ENCODE measurements at places on chromosomes 5 and 9. TPM values are rescaled to one million over a fixed set of nuclear protein-coding genes. Genes with fewer than 3 reads are reported as not detected.

P4HA2 gene
- 16.5 TPM for total RNA-seq

LOX gene
- total RNA-seq: 0.73 TPM

GARIN3 gene
- total RNA-seq: not detected

TLX3 gene
- total RNA-seq: not detected

IFNA21 gene
- not detected for total RNA-seq

SPATA31D1 gene
- total RNA-seq: not detected

SLC6A7 gene
- not detected for total RNA-seq

TMEM215 gene
- total RNA-seq: not detected

C1QTNF2 gene
- total RNA-seq: not detected

- H3K27me3 ChIP-seq: no peaks in the 10 kb centered on the region
- H3K4me1 ChIP-seq: no peaks in the 10 kb centered on the region
- no peak for DNase-seq
- no peak overlapping the region for H3K27ac ChIP-seq
- no peak overlapping the region for H3K4me3 ChIP-seq
- H3K36me3 ChIP-seq: no peaks in the 10 kb centered on the region
Measured at GRCh38 chr5:145739843-145740242, 95.3 kb downstream of the PRELID2 start.

- H3K36me3 ChIP-seq: no peaks in the 10 kb centered on the region
- H3K27ac ChIP-seq: no peak overlapping the region
- H3K4me3 ChIP-seq: no peak overlapping the region
Measured at GRCh38 chr5:139134906-139135305, 63.3 kb downstream of the SIL1 start.

GRCh38 chr9:6712041-6712440, 45.7 kb upstream of the KDM4C start:
- no peak overlapping the region for H3K27ac ChIP-seq
- H3K4me3 ChIP-seq: no peak overlapping the region
- no peaks in the 10 kb centered on the region for H3K27me3 ChIP-seq
- H3K4me1 ChIP-seq: peaks cover 29% of the 10 kb centered on the region
- H3K36me3 ChIP-seq: no peaks in the 10 kb centered on the region

DNA sequence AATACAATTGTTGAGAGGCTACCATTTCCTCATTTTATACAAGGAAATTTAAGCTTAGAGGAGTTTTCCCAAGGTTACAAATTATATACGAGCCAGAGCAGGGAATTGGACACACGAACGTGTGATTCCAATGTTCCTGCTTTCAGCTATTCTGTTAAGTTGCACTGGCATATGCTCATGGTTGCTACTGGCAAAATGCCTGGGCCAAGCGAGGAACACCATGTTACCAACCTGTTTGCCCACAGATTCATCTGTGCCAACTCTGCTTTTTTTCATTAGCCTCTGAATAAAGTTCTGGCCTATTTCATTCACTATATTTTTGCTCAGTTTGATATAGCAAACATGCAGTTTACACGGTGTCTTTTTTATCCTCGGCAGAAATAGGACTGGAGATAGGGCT, 5.1 kb upstream of the C5orf46 start:
- H3K36me3 ChIP-seq: no peaks in the 10 kb centered on the region
- no peaks in the 10 kb centered on the region for H3K4me1 ChIP-seq
- H3K4me3 ChIP-seq: no peak overlapping the region
- H3K27ac ChIP-seq: no peak overlapping the region

DNA sequence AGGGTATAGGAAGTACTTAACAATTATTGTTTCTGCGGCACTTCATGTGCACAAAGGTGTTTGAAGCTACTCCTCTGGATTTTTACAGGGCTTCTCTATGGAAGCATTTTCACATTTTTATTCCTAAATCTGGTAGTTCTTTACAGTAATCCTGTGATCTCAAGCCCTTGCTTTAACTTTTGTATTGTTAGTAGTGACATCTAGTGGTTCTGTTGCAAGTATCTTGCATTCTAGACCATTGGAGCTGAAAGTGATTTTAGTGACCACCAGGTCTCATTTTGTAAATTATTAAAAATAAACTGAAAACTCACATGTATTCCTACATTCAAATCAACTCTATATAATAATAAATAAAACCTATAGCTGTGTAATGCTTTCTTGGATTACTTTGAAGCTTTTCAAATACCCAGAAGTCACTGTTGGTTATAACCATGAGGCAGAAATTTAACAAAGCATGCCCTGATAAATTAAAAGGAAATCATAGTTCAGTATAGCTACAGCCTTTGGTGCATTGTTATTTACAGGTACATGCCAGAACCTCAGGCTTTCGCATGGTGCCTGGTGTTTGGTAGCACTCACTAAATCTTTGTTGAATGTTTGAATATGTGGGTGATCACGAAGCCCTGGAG, 18.9 kb downstream of the RPS23 start:
- no peaks in the 10 kb centered on the region for H3K36me3 ChIP-seq
- no peaks in the 10 kb centered on the region for H3K27me3 ChIP-seq
- H3K4me3 ChIP-seq: no peak overlapping the region
- no peaks in the 10 kb centered on the region for H3K4me1 ChIP-seq

- no peak overlapping the region for H3K27ac ChIP-seq
- H3K36me3 ChIP-seq: no peaks in the 10 kb centered on the region
- no peak overlapping the region for H3K4me3 ChIP-seq
- no peak for DNase-seq
- no peaks in the 10 kb centered on the region for H3K4me1 ChIP-seq
Measured at GRCh38 chr9:114836769-114837168, 30.9 kb upstream of the TNFSF15 start.

- no peak overlapping the region for H3K4me3 ChIP-seq
- H3K27ac ChIP-seq: no peak overlapping the region
- DNase-seq: no peak
- H3K27me3 ChIP-seq: no peaks in the 10 kb centered on the region
Measured at GRCh38 chr5:10266137-10266536, 16.1 kb downstream of the CCT5 start.

GRCh38 chr5:180326989-180327565, 26.1 kb downstream of the GFPT2 start:
- no peaks in the 10 kb centered on the region for H3K36me3 ChIP-seq
- no peak overlapping the region for H3K27ac ChIP-seq
- 0 out of 2 replicates have a peak, but pooled peaks cover 8% of the 10 kb centered on the region for H3K4me1 ChIP-seq
- peaks cover 3% of the 10 kb centered on the region for H3K27me3 ChIP-seq
- DNase-seq: no peak

DNA sequence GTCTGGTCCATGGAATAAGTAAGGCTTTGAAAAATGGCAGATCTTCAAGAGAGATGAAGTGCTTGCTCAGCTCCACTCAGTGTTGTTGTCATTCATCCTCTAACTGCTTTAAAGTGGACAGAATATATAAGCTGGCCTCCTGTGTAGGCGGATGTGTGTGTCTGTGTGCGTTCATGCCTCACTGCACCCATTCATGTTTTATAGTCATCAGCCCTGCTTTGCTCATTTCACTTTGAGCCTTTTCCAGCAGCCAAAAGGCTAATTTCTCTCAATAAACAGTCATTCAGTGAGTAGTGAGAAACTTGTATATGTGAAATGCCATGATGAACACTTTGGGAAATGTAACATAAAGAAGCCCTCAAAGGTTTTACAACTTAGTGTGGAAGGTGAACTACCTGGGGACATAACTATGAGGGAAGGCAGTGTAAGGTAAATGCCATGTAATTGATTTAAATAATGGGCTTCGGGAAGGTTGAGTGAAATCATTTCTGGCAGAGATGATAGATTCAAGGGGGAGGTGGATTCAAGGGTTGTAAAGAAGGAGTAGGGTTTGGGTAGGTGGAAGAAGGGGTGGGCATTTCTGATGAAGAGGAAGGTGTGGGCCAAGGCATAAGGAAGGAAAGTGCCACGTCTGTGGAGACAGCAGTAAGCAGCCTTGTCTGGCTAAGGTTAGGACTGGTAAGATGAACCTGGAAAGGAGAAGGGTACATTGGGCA, 15.7 kb downstream of the TTC23L start:
- no peaks in the 10 kb centered on the region for H3K27me3 ChIP-seq
- H3K27ac ChIP-seq: no peak overlapping the region
- H3K4me3 ChIP-seq: no peak overlapping the region
- peaks cover 10% of the 10 kb centered on the region for H3K4me1 ChIP-seq

- no peak overlapping the region for H3K27ac ChIP-seq
- H3K4me3 ChIP-seq: no peak overlapping the region
- DNase-seq: no peak
- peaks cover 9% of the 10 kb centered on the region for H3K4me1 ChIP-seq
Measured at GRCh38 chr5:172574871-172575223, 66.2 kb upstream of the NEURL1B start.

DNA sequence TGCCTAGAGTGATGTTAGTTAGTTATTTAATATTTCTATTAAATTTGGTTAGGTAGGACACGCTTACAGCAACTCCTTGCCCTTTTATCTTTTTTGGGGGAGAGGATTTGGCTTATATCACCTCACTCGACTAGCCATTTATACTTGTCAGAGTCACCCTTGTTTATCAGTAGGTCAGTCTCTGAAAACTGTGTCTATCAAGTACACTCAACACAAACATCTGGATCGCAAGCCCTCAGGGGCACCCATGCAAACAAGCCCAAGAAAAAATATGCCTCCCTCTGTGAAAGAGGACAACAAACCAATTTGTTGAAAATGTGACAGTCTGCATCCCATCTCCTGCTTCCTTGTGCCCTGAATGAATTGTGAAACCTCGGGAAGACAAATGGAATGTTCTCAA, 139.9 kb downstream of the PLCXD3 start:
- no peak overlapping the region for H3K27ac ChIP-seq
- H3K4me1 ChIP-seq: no peaks in the 10 kb centered on the region
- DNase-seq: no peak
- H3K36me3 ChIP-seq: no peaks in the 10 kb centered on the region
- H3K4me3 ChIP-seq: no peak overlapping the region
- no peaks in the 10 kb centered on the region for H3K27me3 ChIP-seq

GRCh38 chr5:43891112-43891511, 288.1 kb downstream of the NNT start:
- H3K4me3 ChIP-seq: no peak overlapping the region
- H3K27ac ChIP-seq: no peak overlapping the region
- H3K4me1 ChIP-seq: no peaks in the 10 kb centered on the region
- H3K36me3 ChIP-seq: no peaks in the 10 kb centered on the region
- no peaks in the 10 kb centered on the region for H3K27me3 ChIP-seq

- H3K36me3 ChIP-seq: no peaks in the 10 kb centered on the region
- no peak overlapping the region for H3K27ac ChIP-seq
- no peak for DNase-seq
- H3K4me1 ChIP-seq: no peaks in the 10 kb centered on the region
- H3K27me3 ChIP-seq: no peaks in the 10 kb centered on the region
Measured at GRCh38 chr5:102778478-102778877, 23.4 kb downstream of the PAM start.

GRCh38 chr5:38923661-38924451, 78.0 kb downstream of the OSMR start:
- H3K4me3 ChIP-seq: no peak overlapping the region
- no peak overlapping the region for H3K27ac ChIP-seq
- peaks cover 46% of the 10 kb centered on the region for H3K36me3 ChIP-seq
- no peaks in the 10 kb centered on the region for H3K27me3 ChIP-seq
- H3K4me1 ChIP-seq: peaks cover 8% of the 10 kb centered on the region

DNA sequence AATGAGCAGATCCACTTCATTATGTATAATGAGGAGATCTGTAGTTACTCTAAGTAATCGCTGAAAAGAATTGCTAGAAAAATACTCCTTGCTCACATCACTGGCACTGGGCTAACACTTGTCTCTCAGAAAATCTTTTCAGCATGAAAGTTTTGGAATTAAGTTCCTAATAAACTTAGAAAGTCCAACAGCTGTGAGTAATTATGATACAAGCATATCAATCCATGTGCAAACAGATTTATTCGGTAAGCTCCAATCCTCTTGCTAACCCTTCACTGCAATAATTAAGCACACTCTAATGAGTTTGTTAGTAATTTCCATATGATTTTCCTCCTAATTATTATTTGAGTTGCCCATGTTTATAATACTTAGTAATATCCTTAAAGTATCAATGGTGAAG, 652.6 kb upstream of the WWC1 start:
- H3K4me3 ChIP-seq: no peak overlapping the region
- no peaks in the 10 kb centered on the region for H3K4me1 ChIP-seq
- no peak overlapping the region for H3K27ac ChIP-seq
- H3K36me3 ChIP-seq: no peaks in the 10 kb centered on the region
- DNase-seq: no peak
- H3K27me3 ChIP-seq: no peaks in the 10 kb centered on the region

DNA sequence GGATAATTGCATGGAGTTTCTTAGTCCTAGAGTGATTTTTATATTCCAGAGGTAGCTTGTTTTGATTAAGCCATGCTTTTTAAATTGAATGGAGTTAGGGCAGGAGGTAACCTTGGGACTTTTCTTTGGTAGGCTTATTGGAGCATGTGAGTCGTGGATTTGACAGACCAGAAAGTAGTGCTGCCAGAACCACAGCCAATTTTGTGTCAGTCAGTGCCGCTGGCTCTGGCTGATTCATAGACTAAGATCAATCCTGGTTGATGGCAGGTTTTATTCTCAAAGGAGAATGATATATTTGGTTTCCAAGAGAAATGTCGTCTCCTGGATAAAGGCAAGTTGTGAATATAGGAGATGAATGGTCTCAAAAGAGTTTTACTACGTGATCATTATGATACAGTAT, 20.3 kb downstream of the RAI14 start:
- H3K4me3 ChIP-seq: no peak overlapping the region
- peaks cover 25% of the 10 kb centered on the region for H3K4me1 ChIP-seq
- H3K27ac ChIP-seq: no peak overlapping the region
- no peak for DNase-seq
- H3K36me3 ChIP-seq: no peaks in the 10 kb centered on the region

DNA sequence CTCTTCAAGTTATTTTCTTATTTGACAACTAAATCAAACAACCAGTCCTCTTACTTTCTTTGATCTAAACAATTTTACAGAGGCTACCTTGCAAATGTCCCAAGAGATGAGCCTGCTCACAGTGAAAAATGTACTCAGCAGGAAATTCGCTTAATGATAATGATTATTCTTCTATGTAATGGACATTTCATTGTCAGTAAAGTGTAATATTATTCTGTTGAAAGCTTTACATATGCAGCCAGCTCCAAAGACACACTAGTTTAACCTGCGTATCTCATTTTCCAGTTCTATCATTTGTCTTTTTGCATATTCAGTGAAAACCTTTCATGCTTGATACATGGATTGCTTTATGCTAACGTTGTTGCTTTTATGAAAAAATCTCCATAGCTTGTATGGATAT, 758.7 kb upstream of the ZNF608 start:
- no peaks in the 10 kb centered on the region for H3K4me1 ChIP-seq
- H3K27me3 ChIP-seq: no peaks in the 10 kb centered on the region
- no peak overlapping the region for H3K4me3 ChIP-seq

DNA sequence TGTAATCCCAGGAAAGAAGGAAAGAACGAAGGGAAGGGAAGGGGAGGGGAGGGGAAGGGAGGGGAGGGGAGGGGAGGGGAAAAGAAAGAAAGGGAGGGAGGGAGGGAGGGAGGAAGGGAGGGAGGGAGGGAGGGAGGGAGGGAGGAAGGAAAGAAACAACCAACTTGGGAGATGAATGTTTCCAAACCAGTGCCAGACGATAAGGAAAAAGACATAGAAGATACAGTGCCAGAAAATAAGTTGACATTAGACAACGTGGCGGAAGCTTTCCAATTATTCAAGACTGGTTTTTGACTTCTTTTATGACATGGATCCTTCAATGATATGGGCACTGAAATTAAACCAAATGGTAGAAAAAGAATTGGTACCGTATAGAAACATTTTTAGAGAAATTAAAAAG, 181.2 kb upstream of the POU5F2 start:
- no peak overlapping the region for H3K27ac ChIP-seq
- no peak for DNase-seq
- no peaks in the 10 kb centered on the region for H3K27me3 ChIP-seq
- no peaks in the 10 kb centered on the region for H3K4me1 ChIP-seq
- no peaks in the 10 kb centered on the region for H3K36me3 ChIP-seq
